Brain microvascular endothelial cell (primary cell): ENCODE measurements at places on chromosomes 12 and 14.

DNA sequence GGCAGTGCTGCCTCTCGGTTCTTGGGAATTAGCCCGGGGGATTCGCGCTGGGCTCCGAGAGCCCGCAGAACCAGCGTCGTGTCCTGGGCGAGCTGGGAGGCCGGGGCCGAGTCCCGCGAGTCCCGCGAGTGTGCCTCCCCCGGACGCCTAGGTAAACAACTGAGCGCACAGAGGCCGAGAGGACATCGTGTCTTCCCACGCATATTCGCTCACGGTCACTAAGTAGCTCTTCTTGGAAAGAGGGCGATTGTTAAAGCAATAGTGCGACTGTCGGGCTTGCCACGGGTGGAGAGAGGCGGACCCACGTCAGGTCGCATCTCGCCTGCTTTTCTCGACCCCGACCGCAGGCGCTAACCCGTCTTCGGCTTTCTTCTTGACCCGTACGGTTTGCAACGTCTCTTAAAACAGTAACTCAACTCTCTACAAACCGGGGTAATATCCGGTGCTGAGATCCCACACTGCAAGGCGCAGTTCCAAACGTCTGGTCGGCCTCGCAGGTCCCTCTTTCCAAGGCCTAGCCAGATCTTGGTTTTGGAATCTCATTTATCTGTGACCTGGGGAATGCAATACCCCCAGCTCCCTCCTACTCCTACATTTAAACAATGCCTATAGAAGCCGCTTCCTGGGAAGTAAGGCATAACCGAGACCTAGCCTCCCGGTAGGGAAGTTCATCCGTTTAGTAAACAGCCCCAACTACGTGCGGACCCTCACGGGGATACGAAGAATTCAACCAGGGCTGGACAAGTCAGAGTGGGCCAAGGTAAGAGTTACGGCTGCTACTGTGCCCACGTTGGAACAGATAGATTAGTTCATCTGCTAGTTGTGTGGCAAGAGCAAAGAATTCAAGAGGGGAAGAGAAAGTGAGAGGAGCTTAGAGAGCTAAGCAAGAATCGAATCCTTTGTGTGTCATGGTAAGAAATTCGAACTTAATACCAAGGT, 736 bp upstream of the PHLDA1 start:
- DNase-seq, result peak; percentile 60

GRCh38 chr12:57902478-57902969, 38.8 kb upstream of the ATP23 start:
- DNase-seq, result no peak

DNA sequence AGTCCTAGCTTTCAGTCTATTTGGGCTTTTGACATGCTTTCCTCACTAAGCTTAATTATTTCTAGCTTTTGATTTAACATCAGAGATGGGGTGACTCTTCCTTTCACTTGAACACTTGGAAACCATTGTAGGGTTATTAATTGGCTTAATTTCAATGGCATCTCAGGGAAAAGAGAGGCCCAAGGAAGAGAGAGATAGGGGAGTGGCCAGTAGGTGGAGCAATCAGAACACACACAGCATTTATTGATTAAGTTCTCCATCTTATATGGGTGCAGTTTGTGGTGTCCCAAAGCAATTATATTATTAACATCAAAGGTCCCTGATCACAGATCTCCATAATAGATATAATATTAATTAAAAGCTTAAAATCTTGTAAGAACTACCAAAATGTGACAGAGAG, 1466.1 kb upstream of the SEL1L start:
- DNase-seq, result no peak

- DNase-seq, result no peak
Observed at GRCh38 chr12:96447256-96447655, 42.1 kb upstream of the CFAP54 start.

- no peak for DNase-seq
Observed at GRCh38 chr12:78534311-78534710, 330.3 kb upstream of the SYT1 start.

GRCh38 chr12:101414533-101415119, 7.1 kb upstream of the ARL1 start:
- DNase-seq, result peak; percentile 57

DNA sequence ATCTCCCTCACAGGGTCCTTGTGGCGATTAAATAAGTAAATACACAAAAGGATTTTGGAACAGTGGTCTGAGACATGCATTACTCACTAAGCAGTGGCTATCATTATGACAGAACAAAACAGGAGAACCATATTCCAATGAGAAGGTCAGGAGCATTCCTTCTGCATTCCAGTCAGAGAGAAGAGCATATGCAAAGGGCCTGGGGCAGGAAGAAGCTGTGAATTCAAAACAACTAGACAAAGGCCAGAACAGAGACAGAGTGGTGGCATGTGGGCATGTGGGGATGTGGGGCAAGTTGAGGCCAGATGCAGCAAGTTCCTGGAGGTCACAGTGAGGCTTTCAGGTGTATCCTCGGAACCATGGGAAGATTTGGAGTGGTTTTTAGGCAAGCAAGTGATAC, 70.1 kb upstream of the VRK1 start:
- DNase-seq, result no peak

- DNase-seq, result no peak
Observed at GRCh38 chr12:16636435-16637055, 30.6 kb upstream of the LMO3 start.

- DNase-seq, result no peak
Observed at GRCh38 chr14:59566296-59566695, 10.3 kb downstream of the CCDC175 start.

- DNase-seq, result no peak
Observed at GRCh38 chr12:72578327-72578726, 306.2 kb downstream of the TRHDE start.

DNA sequence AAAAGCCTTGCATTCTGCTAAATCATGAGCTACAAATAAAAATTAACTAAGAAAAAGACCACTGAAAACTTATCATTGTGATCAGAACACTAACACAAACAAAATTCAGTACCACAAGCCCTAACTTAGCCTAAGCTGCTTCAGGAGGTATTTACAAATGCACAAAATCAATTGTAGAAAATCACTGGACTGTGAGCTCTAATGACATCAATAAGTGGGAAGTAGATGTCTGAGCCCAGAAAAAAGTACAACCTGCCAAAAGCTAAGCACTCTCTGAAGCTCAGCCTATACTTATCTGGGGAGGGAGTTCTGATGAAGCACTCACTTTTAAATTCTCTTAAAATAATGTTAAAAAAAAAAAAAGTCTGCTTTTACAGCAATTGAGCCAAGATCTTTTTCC, 92.9 kb downstream of the SLCO1B1 start:
- DNase-seq, result no peak

DNA sequence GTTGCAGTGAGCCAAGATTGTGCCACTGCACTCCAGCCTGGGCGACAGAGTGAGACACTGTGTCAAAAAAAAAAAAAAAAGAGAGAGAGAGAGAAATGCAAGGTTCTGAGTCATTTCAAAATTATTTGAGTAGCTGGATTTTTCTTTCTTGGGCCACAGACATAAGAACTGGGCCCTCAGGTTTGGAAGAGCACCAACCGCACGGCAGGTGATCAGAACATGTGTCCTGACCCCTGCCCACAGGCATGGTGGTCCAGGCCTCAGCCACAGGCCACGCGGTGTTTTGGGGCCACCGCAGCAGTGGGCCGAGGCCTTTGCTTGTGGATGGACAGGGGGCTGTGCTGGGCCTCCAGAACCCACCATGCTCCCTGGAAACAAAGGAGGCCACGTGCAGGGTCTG, 126.7 kb downstream of the CALM1 start:
- DNase-seq, result peak; percentile 14

GRCh38 chr12:2924019-2924418, 33.3 kb downstream of the TULP3 start:
- DNase-seq, result peak; percentile 26

DNA sequence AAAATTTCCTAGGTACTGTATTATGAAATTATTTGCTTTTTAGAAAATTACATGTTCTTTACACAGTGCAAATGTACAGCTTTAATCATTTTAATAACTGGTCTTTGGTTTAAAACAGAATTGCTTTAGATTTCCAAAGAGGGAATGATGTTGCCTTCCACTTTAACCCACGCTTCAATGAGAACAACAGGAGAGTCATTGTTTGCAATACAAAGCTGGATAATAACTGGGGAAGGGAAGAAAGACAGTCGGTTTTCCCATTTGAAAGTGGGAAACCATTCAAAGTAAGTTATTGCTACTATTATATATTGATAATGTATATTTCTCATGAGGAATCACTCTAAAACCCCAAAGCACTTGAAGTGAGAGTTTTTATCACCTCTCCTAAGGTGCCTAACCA, 13.4 kb downstream of the LGALS3 start:
- DNase-seq, result no peak

- DNase-seq, result no peak
Observed at GRCh38 chr14:50967103-50967502, 22.8 kb upstream of the PYGL start.

- peak; percentile 10 for DNase-seq
Observed at GRCh38 chr12:132030367-132031038, 80.8 kb downstream of the EP400 start.

DNA sequence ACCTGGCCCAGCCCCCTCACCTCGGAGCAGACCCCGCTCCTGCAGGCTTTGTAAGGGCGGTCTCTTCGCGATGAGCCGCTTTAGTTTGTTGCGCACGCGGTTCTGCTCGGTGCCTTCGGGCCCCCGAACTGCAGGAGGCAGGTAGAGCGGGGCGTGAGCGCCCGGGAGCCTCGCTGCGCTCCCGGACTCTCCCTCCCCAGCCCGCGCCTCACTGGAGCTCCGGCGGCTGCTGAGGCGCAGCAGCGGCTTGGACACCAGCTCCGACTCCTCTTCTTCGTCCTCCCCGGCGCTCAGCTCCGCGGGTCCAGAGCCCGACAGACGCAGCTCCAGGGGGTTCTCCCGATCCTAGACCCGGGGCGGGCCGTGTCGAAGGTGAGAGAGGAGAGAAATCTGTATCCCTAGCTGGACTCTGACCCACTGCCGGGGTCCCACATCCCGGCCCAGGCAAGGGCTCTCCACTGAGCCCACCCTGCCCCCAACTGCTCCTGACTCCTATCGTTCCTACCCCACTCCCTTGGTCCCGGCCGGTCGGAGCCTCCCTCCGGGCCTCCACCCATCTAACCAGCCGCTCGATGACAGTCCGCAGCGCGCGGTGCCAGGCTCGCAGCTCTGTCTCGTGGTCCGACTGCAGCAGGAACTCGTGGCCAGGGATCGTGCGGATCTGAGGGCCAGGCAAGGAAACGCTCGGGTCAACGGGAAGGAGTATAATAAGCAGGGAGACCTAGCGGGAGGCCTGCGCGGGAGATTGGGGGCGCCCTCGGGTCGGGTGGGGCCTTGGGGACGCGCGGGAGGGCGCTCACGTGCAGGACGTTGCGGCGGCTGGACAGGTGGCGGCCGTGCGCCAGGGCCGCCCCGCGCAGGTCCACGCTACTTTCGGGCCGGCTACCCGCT, 4.2 kb downstream of the ARHGAP9 start:
- DNase-seq, result no peak

GRCh38 chr14:99280852-99281251, 8.9 kb upstream of the BCL11B start:
- DNase-seq, result no peak

DNA sequence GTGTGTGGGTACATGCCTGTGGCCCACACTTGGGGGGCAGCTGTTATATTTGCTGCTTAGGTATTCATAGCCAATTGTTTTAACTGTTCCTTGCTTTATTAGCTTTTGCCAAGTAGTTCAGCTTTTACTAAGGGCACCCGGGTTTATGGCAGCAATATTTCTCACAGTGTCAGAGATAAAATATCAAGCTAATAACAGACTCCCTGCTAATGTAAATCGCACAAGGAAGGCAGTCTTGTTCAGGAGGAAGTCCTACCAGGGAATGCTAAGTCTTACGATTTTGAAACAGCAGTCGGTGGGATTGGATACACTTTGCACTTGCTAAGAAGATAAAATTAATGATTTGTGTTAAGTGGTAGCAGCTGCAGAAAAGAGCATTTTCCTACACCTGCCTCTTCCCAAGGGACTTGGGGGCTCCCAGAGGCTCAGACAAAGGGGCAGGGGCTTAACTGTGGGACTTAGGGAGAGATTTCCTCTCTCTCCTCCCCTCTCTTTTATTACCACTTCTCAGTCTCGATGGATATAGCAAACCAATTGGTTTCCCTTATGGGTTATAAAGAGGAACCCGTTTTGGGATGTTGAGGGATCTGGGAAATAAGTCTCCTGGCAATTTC, 175.1 kb downstream of the NRXN3 start:
- no peak for DNase-seq

DNA sequence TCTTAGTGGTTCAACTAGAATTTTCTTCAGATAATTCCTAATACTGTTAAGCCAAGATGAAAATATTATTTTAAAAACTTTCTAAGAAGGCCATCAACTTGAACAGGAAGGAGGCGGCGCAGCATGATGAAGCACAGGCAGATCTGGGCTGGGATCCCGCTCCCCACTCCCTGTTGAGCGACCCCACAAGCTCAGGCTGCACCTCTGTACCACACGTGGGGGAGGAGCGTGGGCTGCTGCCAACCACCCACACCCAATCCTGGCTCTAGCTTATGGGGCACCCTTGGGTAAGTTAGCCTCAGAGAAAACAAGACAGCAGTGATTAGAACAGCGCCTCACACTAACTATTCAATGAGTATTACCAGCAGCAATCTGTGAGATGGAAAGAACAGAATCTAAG, 6.0 kb downstream of the MTERF2 start:
- DNase-seq, result no peak

DNA sequence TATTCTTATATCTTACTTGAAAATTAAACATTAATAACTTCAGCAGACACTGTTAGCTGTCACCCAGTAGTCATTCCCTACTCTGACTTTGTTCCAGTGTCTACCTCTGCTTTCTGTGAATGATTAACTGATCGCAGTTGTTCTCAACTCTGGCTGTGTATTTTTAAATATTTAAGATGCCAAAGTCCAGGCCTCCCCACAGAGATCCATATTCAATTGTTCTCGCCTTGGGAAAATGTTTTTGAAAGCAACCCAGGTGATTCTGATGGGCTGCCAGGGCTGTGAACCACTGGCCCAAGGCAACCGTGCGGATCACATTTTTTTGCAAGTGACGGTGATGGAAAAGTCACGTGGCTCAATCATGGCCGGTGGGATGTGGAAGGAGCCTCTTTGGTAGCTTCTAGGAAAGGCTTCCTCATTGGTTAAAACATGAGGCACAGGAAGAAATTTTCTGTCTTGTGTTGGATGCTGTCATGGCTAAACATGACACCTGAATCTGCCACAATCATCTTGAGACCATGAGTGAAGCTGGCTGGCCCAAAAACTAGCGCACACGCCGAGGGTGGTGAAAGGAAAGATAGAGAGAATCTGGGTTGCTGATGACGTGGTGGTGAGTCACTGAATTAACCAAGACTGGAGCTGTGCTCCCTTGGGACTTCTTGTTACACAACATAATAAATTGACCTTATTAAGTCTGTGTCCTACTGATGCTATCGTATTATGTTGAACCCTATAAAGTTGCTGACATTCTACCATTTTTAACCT, 37.2 kb downstream of the RDH12 start:
- DNase-seq, result peak; percentile 97

- no peak for DNase-seq
Observed at GRCh38 chr14:35999294-35999693, 173.2 kb downstream of the BRMS1L start.
